ENCODE measurements at places on chromosomes 4 and X.

GRCh38 chr4:99574530-99575324 lies at the start of gene MTTP:
TSS of gene MTTP (plus strand) at chr4:99574824. CDS start at chr4:99574910, 86 bp downstream.
- no peak within 1 kb of the TSS for H3K4me3 ChIP-seq
- no peak within 1 kb of the TSS for H3K27ac ChIP-seq
- no peak for DNase-seq

DNA sequence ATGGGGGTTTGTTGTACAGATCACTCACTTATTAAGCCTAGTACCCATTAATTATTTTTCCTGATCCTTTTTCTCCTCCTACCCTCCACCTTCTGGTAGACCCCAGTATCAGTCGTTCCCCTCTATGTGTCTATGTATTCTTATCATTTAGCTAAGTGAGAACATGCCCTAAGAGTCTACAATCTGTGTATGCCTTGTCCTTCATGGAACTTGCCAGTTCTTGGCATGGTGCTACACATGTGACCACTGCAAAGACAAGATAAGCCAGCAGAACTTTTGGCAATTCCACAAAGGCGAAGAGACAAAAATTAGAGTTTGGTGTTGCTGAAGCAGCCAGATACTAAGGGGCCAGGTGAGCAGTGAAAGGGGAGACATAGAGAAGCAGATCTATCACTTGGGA lies 101.3 kb downstream of the CORIN start:
- H3K36me3 ChIP-seq: no peaks in the 10 kb centered on the region
- no peak overlapping the region for H3K4me3 ChIP-seq
- H3K27me3 ChIP-seq: peaks cover 27% of the 10 kb centered on the region
- H3K4me1 ChIP-seq: no peaks in the 10 kb centered on the region
- H3K27ac ChIP-seq: no peak overlapping the region
- DNase-seq: no peak

GRCh38 chrX:121546317-121546716 lies 498.9 kb downstream of the GLUD2 start:
- H3K27ac ChIP-seq: no peak overlapping the region
- no peaks in the 10 kb centered on the region for H3K4me1 ChIP-seq
- no peaks in the 10 kb centered on the region for H3K36me3 ChIP-seq
- no peak for DNase-seq
- no peak overlapping the region for H3K4me3 ChIP-seq

GRCh38 chrX:72126048-72126415 lies 5.7 kb downstream of the RTL5 start:
- H3K4me3 ChIP-seq: no peak overlapping the region
- no peak for DNase-seq
- peaks cover 11% of the 10 kb centered on the region for H3K36me3 ChIP-seq

DNA sequence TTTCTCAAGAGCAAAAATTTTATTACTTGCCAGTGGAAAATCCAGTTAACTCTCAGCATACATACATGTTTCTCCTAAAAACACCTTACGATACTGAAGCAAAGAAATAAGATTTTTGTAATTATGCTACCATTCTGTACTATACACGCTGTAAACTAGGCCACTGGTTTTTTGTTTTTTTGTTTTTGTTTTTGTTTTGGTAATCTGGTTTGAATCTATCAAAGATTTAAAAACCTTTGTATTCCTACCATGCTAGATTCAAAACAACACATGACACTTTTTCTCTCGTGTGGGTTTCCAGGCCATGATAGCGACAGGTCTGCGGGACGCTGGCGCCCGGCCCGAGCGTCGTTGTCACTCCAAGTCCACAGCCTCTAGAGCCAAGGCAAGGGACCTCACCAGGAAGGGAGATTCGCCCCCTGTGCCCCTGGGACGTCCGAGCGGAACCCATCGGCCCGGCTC lies 723 bp downstream of the TMEM192 start:
- peaks cover 21% of the 10 kb centered on the region for H3K36me3 ChIP-seq
- peaks cover 24% of the 10 kb centered on the region for H3K4me1 ChIP-seq
- peaks cover 7% of the 10 kb centered on the region for H3K27me3 ChIP-seq
- H3K27ac ChIP-seq: peak overlapping the region; percentile 95
- H3K4me3 ChIP-seq: peak overlapping the region; percentile 97

DNA sequence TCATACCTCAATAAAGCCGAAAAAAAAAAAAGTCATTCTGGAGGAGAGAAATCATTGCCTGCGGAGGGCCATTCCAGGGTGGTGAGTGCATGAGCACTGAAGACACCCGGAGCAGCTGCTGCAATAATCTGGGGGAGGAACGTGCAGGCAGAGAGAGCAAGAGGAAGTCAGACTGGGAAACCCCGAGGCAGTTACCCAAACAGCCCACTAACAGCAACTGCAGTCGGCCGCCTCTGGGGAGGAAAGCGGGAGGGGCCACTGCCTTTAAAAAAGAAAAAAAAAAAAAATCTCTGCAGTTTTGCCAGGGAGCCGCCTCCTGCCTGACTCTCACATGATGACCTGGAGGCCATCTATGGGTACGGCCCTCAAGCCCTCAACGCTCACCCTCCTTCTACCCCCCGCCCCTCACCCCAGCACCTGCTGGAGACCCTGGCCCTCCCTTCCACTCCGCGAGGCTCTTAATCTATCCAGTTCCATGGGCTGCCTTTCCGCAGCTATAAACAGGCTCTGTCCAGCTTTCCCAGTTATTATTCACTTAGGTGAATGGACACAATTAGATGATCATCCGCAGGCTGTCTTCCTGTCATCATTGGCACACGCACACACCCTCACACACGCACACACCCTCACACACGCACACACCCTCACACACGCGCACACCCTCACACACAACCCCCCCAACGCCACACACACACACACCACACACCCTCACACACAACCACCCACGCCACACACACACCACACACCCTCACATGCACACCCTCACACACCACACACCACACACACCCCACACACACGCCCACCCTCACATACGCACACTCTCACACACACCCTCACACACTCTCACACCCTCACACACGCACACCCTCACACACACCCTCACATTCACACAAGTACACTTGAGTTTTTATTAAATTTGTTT lies 3.4 kb upstream of the AVPR2 start:
- no peaks in the 10 kb centered on the region for H3K27me3 ChIP-seq
- peak overlapping the region; percentile 54 for H3K27ac ChIP-seq
- DNase-seq: peak; percentile 46
- H3K4me1 ChIP-seq: peaks cover 36% of the 10 kb centered on the region
- peak overlapping the region; percentile 64 for H3K4me3 ChIP-seq

- no peaks in the 10 kb centered on the region for H3K4me1 ChIP-seq
- H3K27ac ChIP-seq: peak overlapping the region; percentile 38
- H3K4me3 ChIP-seq: no peak overlapping the region
- no peak for DNase-seq
- no peaks in the 10 kb centered on the region for H3K27me3 ChIP-seq
- H3K36me3 ChIP-seq: peaks cover 4% of the 10 kb centered on the region
Observed at GRCh38 chrX:155242300-155242699, 22.0 kb downstream of the RAB39B start.

DNA sequence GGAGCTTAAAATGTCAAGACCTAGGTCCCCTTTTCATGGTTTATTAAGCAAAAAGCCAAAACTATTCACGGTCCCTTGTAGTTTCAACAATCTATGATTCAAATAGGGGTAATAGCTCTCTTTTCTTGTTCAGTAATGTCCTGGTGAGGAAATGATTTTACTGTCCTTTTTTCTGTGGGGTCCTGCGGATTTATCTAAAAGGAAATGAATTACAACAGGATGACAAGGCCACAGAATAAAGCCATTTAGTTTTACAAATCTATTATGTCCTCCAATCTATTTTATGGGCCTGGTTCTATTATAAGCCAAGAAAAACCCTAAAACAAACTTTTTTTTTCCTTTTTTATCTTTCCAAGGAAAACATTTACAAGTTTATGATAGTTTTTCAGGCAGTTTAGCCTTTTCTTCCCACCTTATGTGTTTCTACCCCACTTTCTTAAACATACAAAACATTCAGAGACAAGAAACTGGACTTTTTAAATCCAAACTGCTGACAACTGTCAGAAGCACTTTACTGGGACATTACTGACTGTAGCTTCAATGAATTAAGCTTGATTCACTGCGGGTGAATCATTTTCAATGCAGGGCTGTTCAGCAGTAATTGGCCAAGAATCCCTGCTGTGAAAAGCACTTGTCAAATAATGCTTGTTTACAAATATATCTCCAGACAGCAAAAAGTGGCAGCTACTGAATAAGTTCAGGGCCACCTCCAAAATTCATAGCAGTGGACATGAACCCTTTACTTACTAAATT lies 4.3 kb downstream of the EPHA5 start:
- no peak for DNase-seq
- H3K4me3 ChIP-seq: no peak overlapping the region
- no peaks in the 10 kb centered on the region for H3K36me3 ChIP-seq
- H3K27me3 ChIP-seq: peaks cover 29% of the 10 kb centered on the region
- no peak overlapping the region for H3K27ac ChIP-seq

DNA sequence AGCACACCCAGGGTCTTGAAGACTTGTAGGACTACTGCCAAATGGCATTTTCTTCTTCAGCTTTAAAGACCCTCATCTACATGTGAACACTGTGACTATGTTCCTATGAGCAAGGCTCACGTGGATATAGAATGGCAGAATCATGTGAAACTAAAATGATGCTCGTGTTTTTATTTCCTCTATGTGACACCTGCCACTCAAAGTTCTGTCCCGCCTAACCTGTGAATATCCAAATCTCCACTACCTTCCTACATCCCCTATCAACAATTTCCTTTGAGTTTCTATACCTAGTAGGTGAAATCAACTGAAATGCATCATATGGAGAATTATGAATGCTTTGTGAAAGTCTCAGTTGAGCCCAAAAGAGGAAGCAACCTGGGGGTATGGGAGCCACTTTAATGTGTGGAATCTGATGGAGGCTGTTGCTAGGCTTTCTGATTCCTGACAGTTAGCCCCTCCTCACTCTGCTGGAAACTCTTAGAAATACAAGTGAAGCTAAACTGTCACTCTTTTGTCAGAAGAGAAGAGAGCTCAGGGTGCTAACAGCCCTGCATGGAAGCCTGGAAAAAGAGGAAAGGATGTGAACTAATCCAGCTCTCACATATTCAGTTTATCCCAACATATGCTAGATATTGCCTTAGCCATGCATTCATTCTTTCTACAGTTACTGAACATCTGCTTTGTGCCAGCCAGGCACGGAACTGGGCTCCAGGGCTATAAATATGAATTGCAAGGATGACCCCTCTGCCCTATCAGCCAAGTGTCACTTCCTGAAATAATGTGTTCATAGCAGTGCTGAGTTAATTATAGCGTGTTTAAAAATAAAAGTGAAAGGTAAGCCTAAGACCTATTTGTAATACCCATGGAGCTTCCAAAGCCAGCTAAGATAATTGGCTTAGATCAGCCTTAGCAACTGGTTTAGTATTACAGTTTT lies 11.0 kb downstream of the LHFPL1 start:
- DNase-seq: no peak
- no peaks in the 10 kb centered on the region for H3K4me1 ChIP-seq
- no peak overlapping the region for H3K27ac ChIP-seq

DNA sequence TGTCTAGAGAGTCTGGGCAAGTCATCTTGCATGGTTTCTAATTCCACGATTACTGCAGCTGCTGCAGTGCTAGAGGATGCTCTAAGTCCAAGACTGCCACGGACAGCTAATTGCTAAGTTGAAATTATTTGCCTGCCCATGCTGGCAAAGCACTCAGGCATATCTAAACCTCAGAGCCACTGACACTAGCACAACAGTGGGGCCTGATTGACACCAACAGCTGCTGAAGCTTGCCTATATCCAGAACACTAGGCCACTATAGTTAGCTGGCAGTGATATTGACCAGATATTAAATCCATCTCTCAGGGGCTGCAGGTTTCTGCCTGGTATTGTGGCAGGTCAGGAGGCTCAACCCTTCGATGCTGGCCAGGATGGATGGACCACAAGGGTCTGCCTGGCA lies 103.9 kb downstream of the DCAF12L1 start:
- no peaks in the 10 kb centered on the region for H3K27me3 ChIP-seq
- no peaks in the 10 kb centered on the region for H3K4me1 ChIP-seq
- no peak for DNase-seq
- H3K27ac ChIP-seq: no peak overlapping the region
- H3K36me3 ChIP-seq: no peaks in the 10 kb centered on the region

DNA sequence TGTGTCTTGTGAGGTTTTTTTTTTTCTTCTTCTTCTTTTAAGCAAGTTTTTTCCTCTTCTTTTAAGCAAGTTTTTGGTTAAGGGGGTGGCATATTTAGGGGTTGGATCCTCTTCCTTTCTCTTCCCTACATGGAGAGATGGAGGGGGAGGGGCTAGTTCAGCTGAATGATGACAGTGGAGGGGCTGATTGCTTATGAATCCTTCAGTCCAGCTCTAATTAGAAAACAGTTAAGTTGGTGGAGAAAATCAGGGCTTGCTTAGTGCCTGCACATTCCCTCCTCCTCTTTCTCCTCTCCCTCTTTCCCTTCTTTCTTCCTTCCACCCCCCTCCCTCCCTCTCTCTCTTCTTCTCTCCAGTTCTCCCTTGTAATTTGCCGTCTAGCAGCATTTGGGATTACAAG lies 4.4 kb upstream of the HAND2 start:
- no peak overlapping the region for H3K27ac ChIP-seq
- no peak overlapping the region for H3K4me3 ChIP-seq
- DNase-seq: no peak
- H3K36me3 ChIP-seq: peaks cover 11% of the 10 kb centered on the region

- H3K4me3 ChIP-seq: no peak overlapping the region
- no peaks in the 10 kb centered on the region for H3K27me3 ChIP-seq
- no peak for DNase-seq
- no peak overlapping the region for H3K27ac ChIP-seq
- peaks cover 10% of the 10 kb centered on the region for H3K36me3 ChIP-seq
- H3K4me1 ChIP-seq: no peaks in the 10 kb centered on the region
Observed at GRCh38 chr4:151702256-151702655, 58.6 kb downstream of the GATB start.

GRCh38 chr4:85515701-85516100 lies 40.8 kb downstream of the ARHGAP24 start:
- no peak for DNase-seq
- H3K4me3 ChIP-seq: no peak overlapping the region
- no peaks in the 10 kb centered on the region for H3K27me3 ChIP-seq
- no peaks in the 10 kb centered on the region for H3K36me3 ChIP-seq
- no peaks in the 10 kb centered on the region for H3K4me1 ChIP-seq
- no peak overlapping the region for H3K27ac ChIP-seq

Measured in effector memory CD8-positive, alpha-beta T cell (primary cell).